Esophagus squamous epithelium (tissue), 5 donors: ENCODE measurements at places on chromosomes 11 and 22.

DNA sequence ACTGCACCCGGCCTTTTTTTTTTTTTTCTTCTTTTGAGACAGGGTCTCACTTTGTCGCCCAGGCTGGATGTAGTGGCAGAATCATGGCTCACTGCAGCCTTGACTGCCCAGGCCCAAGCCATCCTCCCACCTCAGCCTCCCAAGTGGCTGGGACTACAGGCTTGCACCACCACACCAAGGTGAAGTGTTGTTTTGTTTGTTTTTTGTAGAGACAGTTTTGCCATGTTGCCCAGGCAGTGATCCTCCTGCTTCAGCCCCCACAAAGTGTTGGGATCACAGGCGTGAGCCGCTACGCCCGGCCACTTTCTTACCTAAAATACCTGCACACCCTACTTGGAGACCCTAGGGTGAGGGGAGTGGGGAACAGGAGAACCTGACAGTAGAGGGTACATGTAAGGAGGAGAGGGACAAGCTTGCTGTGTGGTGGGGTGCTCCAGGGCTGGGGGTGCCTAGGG is 4.5 kb upstream of the AIFM3 start:
- no peak for DNase-seq

GRCh38 chr11:7964261-7964660 is 986 bp downstream of the NLRP10 start:
- no peak for DNase-seq

- no peak for DNase-seq
Measured at GRCh38 chr11:35047179-35047578, 91.8 kb upstream of the CD44 start.

DNA sequence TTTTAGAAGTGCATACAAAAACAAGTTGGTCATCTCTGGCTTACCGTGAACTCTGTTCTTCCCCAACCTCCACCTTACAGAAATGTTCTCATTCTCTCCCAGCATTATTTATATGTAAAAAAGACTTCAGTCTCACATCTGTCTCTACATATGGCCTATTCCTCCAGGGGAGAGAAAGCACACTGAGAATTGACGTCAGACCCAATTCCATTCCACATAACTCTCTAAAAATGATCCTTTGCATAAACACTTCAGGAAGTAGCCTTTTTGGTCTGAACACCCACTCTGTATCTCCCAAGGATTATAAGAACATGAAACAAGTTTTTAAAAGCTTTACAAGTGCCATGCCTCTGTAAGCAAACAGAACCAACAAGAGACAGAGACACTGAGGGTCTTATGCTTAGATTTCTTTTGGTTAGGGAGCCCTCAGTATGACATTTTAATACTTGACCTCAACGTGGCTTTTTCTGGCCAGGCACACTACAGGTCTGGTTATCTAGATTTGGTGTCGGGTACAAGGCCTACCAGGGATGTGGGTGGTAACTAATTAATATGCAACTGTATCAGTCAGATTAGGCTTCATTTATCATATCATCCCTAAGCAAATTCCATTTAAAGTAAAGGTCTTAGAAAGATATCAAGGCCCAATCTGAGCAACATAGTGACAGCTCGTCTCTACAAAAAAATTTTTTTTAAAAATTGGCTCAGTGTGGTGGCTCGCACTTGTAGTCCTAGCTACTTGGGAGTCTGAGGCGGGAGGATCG is 48.5 kb upstream of the PPP2R1B start:
- DNase-seq: no peak

GRCh38 chr11:115464269-115464668 is 39.9 kb downstream of the CADM1 start:
- no peak for DNase-seq

GRCh38 chr11:132655187-132655855 is 877.0 kb downstream of the OPCML start:
- DNase-seq: no peak

DNA sequence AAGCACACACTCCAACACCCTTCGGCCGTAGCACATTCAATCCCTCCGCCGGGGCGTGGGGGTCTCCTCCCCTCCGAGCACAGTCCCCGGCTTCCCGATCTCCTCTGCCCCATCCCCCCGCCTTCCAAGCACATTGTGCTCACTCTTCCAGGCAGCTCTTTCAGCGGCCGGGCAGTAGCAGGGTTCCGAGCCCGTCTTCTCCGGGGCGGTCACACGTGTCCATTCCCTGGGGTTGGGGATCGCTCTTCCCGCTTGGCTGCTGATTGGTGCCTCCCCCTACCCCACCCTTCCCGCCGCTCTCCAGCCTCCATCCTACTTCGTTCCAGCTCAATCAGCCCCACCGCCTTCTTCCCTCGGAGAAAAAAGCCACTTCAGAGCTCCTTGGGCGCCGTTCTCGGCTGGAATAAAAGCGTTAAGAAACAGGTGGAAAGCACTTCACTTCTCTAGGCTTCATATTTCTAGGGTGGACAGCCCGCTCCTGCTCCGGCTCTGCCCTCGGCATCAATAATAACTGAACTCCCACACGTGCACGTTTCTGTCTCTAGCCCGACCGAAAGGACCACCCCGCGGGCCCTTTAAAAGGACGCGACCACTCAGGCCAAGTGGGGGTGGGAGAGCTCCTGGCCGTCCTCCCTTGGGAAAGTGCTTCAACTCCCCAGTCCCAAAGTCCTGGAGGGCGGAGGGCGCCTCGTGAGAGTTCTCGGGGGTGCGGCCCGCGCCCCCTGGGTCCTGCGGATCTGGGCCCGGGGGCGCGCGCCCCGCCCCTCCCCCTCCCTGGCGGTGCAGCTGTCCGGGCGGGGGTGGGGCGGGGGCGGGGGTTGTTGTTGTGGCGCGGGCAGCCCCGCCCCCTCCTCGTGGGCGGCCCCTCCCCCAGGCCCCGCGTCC is 464 bp upstream of the CECR2 start:
- no peak for DNase-seq

DNA sequence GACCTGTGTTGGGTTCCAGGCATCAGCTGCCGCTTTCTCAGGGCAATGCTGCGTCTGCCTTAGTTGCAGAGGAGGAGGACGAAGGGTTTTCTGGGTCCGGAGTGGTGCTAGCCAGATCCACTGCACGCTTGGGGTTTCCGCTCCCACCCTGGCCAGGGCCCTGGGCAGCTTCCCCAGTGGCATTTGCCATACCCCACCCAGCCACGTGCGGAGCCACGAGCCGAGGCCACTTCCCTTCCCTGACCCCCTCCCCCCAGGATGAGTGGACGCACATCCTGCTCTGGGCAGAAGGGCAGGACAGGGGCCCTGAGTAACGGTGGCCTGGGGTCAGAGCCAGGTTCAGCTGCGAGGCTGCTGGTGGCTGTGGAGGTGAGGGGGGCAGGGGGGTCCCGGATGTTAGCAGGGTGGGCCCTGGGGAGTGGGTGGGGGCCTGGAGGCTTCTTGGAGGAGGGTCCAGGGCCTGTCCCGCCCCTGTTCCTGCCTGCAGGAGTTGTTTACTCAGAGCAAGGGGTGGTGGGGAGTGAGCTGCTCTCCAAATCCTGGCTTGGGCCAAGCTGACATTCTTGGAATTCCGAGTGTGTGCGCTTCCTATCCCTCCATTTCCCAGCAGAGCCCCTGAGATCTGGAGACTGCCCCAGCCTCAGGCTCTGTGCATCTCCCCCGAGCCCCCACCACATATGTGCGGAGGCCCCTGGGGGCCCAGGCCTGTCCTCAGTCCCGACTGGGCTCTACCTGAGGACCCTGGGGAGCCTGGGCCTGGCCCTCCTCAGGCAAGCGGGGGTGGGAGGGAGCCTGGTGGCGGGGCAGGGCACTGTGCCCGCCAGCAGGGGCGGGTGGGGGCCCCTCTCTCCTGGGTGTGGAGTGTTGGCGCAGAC is 1.4 kb downstream of the TSPAN4 start:
- DNase-seq: no peak

DNA sequence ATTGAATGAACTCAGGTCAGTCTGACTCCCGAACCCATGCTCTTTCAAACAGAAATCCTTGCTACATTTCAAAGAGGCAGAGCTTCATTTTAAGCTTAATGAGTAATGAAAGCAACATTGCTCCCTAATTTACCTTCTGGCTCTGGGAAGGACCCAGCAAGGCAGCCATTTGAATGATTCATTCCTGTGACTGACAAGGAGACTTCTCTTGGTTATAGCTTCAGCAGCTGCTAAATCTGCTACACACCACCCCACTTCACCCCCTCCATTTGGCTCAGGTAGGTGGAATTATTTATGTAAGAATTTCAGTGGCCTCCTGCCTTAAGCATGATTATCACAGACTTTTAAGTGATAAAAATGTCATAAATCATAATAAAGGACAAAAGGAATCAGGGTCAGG is 117.7 kb downstream of the KCNC1 start:
- no peak for DNase-seq

- no peak for DNase-seq
Measured at GRCh38 chr11:36081274-36081945, 137.5 kb downstream of the LDLRAD3 start.

- no peak for DNase-seq
Measured at GRCh38 chr11:61080526-61080925, 21.8 kb upstream of the CD5 start.

DNA sequence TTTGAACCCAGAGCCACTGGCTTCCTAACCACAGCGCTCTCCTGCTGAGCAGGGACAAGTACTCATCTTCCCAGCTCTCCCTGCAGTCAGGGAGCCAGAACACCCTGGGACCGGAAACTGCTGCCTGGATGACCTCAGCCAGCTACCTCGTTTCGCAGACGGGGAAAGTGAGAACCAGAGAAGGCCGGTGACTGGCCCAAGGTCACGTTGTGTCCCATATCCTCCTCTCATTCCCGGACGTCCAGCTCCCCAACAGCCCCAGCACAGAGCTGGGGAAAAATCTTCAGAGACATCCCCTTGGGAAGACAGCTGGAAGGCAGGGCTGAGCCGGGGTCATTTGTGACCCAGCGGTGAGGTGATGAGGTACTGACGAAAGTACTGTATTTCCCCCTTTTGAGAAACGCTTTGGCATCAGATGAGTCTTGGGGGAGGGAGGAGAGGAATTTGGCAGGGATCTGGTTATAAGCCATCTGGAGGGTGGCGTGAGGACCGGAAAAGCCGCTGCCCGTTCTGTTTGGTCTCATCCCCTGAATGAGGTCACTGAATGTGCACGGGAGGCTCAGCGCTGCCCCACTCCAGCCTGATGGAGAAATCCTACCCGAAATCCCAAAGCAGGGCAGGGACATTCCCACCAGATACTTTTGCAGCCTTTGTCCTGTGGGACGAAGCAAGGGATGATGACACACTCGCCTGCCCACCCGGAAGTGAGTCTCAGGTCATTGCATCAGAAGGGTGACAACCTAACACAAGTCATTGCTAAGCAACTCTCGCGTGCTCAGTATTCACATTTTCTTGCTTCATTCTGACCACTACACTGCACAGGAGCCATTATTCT is 41.1 kb downstream of the LIF start:
- no peak for DNase-seq

- DNase-seq: no peak
Measured at GRCh38 chr11:6315811-6316425, 4.4 kb downstream of the CAVIN3 start.

GRCh38 chr11:122874991-122875390 is 7.6 kb upstream of the JHY start:
- no peak for DNase-seq

DNA sequence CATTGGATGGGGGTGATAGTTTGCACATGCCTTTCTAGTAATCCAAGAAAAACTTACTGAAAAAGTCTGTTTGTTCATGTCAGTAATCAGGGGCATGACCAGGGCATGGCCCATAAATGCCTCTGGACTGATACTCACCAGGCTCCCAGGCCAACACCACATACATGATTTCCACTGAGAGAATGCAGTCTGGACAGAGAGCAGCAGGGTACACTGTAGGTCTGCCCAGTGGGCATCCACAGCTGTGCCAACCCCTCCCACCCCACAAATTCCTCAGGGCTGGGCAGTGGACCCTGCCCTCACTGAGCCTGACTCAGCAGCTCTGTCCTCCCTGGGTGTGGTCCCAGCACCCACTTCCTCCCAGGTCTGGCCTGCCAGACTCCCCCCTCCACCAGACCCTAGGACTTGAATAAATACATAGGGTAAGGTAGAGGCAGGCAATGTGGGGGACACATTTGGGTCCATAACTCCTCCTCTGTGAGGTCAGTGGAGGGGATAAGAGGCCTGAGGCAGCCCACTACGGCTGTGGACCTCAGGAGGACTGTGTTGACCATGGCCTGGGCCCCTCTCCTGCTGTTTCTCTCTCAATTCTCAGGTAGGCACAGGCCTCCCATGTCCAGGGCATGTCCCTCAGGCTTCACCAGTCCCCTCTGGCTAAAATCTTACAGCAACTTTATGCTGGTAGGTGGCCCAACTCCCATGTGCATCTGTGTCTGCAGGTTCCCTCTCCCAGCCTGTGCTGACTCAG is 92.2 kb upstream of the TOP3B start:
- no peak for DNase-seq

DNA sequence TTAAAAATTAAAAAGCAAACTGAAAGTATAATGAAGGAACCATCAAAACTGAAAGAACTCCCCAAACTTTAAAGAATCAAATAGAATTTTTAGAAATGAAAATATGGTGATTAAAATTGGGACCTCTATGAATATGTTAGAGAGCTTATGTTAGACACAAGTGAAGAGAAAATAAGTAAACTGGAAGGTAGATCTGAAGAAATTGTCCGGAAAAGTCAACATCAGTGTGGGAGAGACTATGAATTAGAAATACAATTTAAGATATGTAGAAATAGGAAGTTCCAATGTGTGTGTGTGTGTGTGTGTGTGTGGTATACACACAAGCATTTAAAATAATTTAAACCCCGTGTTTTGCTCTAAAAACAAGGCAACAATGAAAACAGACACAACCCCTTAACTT is 4.9 kb upstream of the OR8B4 start:
- DNase-seq: no peak

DNA sequence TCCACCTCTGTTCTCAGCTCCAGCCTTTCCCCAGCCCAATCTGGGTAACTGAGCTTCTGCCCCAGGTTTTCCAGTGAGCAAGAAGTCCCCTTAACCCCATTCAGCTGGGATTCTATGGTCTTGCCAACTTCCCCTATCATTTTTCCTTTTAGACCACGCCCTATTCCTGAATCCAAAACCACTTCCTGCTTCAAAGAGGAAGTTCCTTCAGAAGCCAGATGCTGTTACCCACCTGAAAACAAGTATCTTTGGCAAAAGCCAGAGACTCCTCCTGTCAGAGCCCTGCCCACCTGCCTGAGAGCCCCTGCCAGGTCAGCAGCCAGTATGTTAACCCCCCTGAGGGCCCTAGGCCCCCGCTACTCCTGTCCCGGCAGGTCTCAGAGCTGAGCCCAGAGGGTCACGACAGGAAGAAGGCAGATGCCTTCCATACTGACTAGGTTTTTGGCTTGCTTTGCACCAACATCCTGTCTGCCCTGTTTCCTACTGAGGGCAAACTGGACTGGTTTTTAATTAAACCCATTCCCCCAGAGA is 20.3 kb upstream of the MICAL2 start:
- DNase-seq: no peak

- no peak for DNase-seq
Measured at GRCh38 chr22:19430890-19431541, 517 bp downstream of the HIRA start.

DNA sequence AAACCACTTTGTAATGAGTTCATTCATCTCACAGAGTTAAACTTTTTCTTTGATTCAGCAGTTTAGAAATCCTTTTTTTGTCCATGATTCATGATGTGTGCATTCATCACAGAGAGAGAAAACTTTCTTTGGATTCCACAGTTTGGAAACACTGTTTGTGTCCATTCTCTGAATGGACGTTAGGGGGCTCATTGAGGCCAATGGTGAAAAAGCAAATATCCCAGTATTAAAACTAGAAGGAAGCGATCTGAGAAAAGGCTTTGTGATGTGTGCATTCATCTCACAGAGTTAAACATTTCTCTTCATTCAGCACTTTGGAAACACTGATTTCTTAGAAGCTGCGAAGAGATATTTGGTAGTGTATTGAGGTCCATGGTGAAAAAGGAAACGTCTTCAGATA is 155.6 kb upstream of the TRIM48 start:
- no peak for DNase-seq

- no peak for DNase-seq
Measured at GRCh38 chr22:29524442-29525191, 28.9 kb downstream of the THOC5 start.
